CD4-positive, alpha-beta T cell treated with Interleukin-4 for 1 hour (primary cell): ENCODE measurements at places on chromosomes 6 and 20.

- DNase-seq = no peak
Observed at GRCh38 chr6:137541534-137542063, 47.4 kb upstream of the OLIG3 start.

DNA sequence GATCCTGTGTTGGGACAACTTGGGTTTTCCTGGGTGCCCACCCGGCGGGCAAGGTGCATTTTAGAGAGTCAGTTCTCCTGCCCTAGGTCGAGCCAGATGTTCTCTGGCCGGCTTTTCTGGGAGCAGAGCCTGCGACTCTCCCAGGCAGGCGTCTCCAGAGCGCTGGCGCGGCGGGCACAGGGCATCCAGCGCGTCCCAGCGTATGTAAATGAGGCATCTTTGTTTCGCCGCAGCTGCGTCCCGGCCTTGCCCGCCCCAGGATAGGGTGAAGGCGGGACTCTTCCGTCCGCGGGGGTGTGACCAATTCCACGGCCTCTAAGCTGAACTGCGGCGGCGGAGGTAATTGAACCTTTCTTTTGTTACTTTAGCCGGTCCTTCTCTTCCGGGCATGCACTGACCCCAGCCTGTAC is 9.1 kb downstream of the GRIK2 start:
- no peak for DNase-seq

GRCh38 chr20:48411245-48411644 is 416.6 kb downstream of the PREX1 start:
- no peak for DNase-seq

DNA sequence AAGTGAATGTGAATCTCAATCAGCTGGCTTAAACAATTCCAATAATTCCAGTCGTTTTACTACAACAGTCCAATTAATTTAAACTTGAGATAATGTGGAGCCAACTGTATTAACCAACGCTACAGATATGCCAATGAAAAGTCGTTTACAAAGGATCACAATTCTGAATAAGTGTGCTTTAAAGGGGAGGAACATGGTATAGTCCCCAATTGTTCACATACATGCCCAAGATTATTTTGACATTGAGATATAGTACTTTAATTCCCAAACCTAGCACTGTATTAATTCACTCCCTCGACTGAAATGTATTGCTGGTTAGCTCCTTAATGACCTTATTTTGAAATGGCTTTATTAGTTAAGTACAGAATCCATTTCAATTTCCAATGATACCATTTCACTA is 2.5 kb downstream of the AKIRIN2 start:
- DNase-seq = no peak

GRCh38 chr6:47032974-47033765 is 9.0 kb downstream of the ADGRF1 start:
- DNase-seq = no peak

DNA sequence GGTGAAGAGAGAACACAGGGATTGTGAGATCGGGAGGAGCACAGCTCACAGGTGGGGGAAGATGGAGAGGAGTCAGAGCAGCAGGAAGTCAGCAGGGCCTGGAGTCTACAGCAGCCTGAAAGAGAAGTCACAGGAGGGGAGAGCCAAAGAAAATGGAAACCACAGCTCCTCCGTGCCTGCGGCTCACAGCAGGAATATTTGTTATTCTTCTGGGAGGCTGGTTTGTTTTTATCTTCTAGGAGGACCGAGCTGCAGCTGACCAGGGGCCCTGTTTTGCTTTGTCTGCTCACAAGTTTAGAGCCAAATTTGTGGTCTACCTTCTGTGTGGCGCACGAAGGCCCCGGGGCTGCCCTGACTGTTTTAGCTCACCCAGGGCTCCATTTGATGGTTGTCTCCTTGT is 81.8 kb downstream of the CLIC5 start:
- no peak for DNase-seq

DNA sequence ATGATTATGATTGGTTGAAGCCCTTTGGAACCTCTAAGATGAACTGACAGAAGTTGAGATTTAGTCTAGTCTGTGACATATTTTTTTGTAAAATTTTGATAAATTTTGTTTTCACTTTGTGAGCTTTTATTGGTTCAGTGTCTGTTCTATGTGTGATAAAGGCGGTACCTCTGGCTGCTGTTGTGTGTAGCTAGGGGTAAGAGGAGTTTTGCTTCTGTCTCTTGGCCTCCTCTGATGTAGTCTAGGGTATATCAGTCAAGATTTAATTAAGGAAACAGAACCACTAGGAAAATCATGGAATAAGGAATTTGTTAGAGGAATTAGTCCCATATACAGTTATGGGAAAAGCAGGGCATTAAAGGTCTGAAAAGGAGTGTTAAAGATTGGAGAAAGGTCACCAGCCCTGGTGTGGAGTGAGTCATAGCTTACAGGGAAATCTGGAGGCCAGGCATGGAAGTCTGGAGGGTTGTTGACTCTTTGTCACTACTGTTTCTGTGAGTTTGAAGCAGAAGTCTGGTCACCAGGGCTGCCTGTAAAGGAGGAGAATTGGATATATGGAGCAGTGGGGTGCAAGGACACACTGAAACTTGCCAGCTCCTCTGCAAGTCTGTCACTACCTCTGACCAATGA is 28.5 kb downstream of the CDC5L start:
- no peak for DNase-seq

- DNase-seq = no peak
Observed at GRCh38 chr6:133088931-133089695, 152.0 kb upstream of the EYA4 start.

- DNase-seq = no peak
Observed at GRCh38 chr20:7912551-7912950, 27.7 kb downstream of the HAO1 start.

- no peak for DNase-seq
Observed at GRCh38 chr20:35318502-35319157, 26.4 kb upstream of the FAM83C start.

DNA sequence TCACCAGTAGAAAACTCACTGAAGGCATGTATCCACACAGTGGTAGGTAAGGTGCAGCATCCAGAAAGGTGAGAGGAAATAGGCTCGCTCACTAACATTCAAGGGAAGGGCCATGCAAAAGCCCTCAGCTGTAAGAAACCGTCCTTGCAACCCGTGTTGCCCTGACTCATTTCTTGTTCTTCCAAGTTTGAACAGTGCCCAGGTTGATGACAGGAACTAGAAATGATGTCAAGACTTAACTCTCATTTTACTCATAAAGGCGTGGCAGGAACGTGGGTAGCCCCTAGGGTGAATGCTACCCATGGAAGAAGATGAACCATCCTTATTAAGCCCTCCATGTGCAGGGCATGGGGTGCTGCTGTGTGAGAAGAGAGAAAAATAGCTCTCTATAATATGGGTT is 187.6 kb downstream of the CD83 start:
- DNase-seq = no peak

DNA sequence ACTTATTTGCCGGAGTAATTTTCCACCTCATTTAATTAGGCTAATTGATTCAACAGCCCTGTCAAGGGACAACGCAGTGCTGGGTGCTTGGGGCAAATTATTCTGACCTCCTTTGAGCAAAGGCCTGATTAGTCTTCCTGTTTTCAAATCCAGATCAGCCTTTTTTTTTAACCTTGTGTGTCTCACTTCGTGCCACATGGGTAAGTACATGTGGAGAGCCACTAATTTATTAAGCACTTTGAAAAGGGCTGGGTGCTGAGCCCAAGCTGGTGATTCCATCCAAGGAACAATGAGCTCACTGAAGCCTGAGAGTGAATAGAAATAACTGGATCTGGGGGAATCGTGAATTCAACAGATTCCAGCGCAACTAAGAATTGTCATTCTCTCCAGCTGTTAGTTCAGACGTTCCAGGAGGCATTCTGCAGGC is 229.3 kb downstream of the CLIC5 start:
- DNase-seq = no peak

DNA sequence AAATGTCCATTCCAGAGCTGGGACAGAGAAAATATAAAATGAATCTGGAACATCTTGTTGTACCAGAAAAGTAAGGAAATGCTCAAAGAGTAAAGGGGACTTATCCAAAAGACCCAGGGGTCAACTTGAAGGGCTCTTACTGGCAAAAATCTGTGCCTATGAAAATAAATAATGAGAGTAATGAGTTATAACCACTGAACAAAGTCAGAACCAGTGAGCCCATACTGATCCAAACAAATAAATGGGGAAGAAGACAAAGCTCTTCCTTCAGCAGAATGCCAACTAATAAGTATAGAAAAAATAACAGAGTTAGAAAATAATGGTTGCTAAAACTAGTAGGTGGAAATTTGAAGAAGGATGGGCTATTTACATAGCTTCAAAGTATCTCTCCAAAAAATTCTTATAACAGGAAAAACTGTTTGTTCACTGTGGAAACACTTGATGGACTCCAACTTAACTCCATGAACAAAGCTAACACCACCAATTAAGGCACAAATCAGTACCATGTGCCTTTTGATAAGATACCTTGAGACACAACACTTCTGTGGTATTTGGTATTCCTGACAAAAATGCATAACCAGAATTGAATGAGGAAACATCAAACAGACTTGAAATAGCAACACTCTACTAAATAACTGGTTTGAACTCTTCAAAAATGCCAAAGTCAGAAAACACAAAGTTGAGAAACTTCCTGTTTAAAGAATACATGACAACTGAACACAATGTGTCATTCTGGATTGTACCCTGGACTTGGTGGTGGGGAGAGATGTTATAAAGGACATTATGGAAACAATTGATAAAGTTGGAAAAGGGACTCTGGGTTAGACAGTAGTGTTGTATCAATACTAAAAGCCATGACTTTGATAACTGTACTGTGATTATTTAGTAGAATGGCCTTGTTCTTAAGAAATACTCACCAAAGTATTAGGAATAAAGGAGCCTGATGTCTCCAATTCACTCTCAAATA is 197.5 kb downstream of the ISM1 start:
- no peak for DNase-seq

DNA sequence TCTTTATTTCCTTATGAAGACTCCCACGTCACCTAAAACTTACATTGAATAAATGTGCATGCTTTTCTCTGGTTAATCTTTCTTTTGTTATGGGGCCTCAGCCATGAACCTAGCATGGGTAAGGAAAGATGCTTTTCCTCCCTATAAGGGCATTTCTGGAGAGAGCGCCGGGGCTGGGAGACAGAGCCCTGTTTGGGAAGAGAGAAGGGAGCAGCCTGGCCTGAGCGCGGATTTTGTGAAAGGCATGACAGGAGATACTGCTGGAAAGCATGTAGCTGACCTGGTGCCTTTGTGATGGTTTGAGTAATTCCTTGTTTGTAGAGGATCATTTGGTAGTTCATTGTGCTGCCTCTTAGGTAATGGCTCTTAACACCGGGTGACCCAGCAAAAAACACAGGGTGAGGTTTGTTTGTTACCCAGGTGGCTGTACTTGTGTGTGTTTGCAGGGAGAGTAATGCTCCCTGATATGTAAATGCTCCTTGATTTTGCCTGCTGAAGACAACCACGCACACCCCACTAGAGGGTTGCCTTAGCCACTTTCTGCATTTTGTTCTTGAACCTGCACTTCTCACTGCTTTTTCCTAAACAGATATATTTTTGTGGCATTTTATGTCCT is 59.2 kb downstream of the ANKRD6 start:
- DNase-seq = no peak

DNA sequence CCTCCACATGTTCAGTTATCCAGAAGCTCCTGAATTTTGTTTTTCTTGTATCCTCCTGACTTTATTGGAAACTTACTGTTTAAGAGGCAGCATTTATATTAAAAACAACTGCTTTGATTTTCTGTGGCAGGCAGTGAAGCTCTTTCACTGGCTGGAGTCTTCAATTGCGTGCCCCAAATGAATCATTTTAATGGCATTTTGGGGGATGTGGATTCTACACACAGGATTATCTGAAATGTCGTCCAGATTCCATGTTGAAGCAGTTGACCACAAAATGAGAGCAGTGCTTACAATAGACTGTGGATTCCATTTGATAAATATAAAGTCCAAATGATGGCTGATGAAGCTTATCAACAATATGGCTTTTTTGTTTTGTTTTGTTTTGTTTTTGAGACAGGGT is 41.0 kb upstream of the HIVEP1 start:
- no peak for DNase-seq

GRCh38 chr6:23246896-23247295 is 677.5 kb downstream of the HDGFL1 start:
- no peak for DNase-seq

DNA sequence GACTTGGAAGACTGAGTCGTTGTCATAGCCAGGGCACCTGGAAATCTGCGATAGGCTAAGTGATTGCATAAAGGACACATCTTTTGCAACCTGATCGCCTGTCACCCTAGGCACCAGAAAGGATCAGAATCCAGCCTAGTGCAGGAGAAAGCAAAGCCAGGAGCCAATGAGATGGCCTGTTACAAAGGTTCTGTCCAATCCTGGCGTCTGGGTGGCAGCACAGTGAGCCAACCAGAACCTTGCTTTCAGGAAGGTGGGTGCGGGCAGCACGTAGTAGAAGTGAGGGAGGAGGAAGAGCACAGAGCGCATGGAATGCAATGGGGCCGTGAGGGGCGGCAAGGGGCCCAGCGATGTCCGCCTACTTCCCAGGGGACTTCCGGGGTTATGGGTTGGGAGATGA is 120.4 kb upstream of the GGTLC1 start:
- peak; percentile 62 for DNase-seq

DNA sequence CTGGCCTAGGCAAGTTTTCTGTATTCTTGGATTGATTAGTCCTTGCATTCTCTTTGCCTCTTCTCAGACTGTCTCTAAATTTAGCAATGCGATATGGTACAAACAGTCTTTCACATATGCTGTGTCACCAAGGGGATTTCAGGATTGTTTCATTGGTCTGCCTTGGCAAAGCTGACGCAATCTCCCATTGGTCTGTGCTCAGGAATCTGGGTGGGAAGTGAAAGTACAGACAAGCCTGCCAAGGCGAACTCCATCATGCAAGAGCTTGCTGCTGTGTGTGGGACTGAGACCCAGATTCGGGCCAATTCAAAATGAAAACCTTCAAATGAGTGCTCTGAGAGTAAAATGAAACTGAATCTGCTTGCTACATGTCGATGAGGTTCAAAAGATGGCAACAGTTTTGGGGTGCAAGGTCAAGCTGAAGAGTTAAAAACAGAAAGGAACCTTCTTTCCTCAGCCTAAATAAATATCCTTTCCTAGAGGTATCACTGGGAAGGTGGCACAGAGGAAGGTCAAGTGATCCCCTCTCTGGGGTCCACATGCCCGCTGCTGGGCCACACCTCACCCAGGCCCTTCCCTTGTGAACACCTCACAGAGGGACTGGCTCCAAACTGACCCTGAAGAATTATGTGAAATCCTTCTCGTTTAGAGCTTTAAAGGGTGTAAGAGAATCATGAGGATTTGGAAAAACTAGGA is 198.8 kb upstream of the PREP start:
- peak; percentile 72 for DNase-seq

DNA sequence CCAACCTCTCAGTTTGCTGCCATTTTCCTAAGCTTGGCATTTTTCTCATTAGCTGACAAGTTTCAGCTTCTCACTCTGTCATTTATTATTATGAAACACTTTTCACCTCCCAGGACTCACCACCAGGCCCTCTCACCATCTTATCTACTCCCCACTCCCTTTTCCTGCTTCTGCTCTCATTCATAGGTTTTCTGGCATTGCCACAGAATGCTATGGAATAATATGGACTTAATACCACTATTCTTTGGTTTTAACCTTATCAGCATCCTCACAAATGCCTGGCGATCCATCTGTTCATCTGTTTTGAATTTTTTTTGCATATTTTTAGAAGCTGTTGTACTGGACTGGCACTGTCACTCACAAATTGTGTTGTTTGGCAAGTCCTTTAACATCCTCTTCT is 16.4 kb upstream of the LAMA4 start:
- DNase-seq = no peak
